GM23338 (cell line): ENCODE measurements at places on chromosomes 1 and 21.

DNA sequence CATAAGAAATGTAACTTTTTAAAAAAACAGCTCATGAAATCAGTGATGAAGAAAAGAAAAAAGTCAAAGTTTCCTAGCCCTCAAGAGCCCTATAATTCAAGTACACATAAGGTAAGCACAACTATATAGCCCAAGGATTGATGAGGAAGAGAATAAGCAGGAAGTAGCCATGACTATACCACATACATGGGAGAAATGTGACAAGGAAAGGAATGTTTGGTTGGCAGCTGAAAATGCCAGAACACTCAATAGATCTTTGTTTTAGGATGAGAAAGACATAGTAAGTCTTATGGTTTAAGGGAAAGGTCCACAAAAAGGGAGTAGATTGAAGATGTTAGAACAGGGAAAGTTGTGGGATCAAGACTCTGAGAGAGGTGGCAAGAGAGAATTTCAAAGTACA, 5.7 kb downstream of the DOCK7 start:
- DNase-seq, result no peak

- DNase-seq, result peak; percentile 55
Observed at GRCh38 chr1:211259638-211260126, 516 bp downstream of the RCOR3 start.

GRCh38 chr1:56334047-56334446, 245.3 kb downstream of the PLPP3 start:
- no peak for DNase-seq

GRCh38 chr1:18144916-18145647, 37.5 kb downstream of the IGSF21 start:
- no peak for DNase-seq

GRCh38 chr1:38624336-38625039, 235.1 kb downstream of the RRAGC start:
- DNase-seq, result no peak

GRCh38 chr1:39130325-39130724, 74.2 kb upstream of the MACF1 start:
- DNase-seq, result no peak

DNA sequence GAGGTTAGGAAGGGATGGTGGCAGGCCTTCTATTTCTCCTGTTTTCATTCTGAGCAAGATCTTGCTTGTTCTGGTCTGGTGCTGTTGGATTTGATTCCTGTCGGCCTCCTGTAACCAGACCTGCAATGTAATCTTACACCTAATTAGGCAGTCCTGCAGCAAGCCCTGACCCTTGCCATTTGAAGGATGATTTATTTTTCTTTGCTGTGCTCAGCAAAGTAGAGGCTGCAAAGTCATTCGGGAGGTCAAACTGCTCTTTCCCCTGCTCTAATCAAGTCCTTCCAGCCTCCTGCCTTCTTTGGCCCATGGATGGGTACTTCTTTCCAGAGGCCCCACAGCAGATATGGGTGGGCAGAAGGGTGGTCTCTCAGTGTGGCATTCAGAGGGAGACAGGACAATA, 417.7 kb upstream of the USP24 start:
- DNase-seq, result peak; percentile 14

DNA sequence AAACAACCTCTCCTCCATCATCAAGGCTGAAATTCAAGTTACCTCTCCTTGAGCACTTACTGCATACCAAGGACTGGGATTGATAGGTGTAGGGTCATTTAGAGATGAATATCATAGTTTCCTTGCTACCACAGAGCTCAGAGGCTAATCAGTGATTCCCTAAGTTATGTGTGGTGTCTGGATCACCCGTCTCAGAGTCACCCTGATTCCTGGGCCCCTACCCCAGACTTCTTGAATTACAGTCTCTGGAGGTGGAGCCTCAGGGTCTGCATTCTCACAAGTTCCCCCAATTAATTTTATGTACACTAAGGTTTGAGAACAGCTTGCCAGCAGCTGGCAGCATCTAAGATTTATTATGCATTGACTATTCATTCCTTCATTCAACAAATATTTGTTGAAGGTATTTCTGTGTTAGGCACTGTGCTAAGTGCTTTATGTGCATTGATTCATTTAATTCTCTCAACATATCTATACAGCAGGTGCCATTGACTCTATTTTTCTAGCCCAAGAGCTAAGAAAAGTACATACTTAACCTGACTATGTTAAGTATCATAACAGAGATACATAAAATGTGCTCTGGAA, 182.9 kb upstream of the FGGY start:
- no peak for DNase-seq

GRCh38 chr1:3070644-3071564, 1.9 kb downstream of the PRDM16 start:
- peak; percentile 62 for DNase-seq

GRCh38 chr1:115300087-115300876, 37.8 kb downstream of the NGF start:
- peak; percentile 12 for DNase-seq

DNA sequence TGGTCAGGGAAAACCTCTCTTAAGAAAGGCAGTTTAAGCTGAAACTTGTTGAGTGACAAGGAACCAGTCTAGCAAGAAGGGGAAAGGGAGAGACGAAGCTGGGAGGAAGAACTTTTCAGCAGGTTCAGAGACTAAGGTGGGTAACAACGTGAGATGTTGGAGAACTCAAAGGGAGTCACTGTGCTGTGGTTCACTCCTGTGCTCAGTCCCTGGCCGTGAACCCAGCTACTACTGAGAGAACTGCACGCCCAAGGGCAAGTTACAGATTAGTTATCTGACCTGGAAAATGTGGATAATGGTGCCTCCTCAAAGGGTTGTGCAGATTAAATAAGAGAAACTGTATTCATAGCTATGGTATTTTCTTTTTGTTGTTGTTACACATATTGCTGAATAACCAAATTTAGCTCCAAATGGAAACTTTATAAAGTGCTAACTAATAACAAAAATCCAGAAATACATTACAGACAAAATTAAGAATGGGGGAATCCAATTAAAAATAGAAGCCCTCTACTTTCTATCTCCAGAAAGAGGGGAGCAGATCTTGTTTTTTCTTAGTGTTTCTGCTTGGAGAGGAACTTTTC, 2.9 kb downstream of the ZBTB40 start:
- DNase-seq, result no peak

GRCh38 chr1:114008480-114008941, 29.2 kb downstream of the OLFML3 start:
- DNase-seq, result no peak

DNA sequence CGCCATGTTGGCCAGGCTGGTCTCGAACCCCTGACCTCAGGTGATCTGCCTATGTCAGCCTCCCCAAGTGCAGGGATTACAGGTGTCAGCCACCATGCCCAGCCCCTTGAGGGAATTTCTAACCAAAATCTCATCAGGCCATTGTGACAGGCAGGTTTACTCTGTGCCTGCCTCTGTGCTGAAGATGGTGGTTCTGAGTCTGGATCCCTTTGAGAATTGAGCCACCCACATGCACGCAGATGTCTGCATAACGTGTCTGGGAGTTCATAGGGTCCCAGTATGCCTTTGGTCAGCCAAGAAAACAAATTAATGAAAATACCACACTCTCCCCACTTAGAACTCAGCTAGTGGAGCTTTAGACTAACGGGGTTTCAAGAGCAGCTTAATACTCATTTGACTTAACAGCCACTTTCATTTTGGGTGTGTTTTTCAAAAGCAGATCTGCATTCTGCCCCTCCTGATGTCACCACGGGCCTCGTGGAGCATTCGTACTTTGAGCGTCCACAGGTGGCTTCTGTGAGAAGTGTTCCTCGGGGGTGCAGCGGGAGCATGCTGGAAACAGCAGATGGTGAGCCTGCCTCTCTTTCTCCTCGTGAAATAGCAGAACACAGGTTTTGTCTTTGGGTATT, 45.3 kb downstream of the DIP2A start:
- no peak for DNase-seq

DNA sequence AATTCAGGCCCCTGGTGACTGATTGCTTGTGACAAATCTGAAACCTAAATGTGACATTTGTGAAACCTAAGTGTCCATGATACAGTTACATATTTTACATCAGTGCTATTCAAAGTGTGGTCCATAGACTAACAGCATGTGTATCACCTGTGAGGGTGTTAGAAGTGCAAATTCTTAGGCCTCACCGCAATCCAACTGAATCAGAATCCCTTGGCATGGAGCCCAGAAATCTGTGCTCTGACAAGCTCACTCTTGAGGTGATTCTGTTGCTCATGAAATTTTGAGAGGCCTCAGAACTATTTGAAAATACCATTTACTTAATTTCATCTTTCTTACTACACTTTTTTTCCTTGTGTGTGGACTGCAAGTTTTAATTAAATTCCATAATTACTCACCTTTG, 587.9 kb downstream of the ADGRL2 start:
- DNase-seq, result no peak

DNA sequence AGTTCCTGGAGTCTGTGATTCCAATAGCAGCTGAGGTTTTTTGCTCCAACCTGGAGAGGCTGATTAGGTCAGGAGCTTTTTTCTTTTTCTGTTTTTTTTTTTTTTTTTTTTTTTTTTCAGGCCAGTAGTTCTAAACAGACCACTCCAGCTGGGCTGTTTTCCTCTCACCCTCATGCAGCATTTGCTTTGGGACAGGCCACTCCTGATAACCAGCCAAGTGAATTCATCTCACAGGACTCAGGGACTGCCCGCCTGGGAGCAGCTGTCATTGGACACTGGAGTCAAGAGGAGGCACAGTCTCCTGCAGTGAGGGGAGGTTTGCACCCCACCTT, 22.9 kb downstream of the PLXNA2 start:
- no peak for DNase-seq

GRCh38 chr1:37764888-37765441, at the start of gene EPHA10:
Gene EPHA10, minus strand, starts transcription at chr1:37765120. Its CDS starts 54 bp downstream, at chr1:37765066.
- peak; percentile 96 for DNase-seq

DNA sequence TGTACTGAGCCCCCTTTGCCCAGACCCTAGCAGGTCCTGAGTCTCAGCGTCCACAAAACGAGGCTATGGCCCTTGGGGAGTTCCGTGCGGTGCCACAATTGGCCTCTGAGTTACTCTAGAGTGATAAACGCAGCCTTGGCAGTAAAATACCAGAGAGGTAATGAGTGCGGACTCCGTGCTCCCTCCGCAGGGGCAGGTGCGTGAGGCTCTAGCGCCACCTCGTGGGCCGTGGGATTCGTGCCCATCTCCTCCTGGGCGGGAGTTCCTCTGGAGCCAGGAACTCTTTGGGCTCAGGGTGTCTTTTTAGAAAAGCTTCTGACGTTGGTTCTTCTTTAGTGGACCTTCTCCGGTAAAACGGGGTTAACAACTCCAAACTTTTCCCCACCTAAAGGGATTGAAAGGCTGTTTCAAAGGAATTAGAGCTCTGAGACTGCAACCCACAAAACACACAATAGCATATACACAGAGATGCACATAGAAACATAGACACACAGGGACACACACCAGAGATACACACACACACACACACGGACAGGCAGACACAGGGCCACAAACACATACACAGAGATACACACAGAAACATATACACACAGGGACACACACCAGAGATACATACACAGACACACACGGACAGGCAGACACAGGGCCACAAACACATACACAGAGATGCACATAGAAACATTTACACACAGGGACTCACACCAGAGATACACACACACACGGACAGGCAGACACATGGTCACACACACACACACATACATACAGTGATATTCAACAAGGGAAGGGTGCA, 99.4 kb downstream of the KCNJ15 start:
- peak; percentile 88 for DNase-seq

GRCh38 chr1:168921629-168922028, 184.9 kb upstream of the ATP1B1 start:
- no peak for DNase-seq

DNA sequence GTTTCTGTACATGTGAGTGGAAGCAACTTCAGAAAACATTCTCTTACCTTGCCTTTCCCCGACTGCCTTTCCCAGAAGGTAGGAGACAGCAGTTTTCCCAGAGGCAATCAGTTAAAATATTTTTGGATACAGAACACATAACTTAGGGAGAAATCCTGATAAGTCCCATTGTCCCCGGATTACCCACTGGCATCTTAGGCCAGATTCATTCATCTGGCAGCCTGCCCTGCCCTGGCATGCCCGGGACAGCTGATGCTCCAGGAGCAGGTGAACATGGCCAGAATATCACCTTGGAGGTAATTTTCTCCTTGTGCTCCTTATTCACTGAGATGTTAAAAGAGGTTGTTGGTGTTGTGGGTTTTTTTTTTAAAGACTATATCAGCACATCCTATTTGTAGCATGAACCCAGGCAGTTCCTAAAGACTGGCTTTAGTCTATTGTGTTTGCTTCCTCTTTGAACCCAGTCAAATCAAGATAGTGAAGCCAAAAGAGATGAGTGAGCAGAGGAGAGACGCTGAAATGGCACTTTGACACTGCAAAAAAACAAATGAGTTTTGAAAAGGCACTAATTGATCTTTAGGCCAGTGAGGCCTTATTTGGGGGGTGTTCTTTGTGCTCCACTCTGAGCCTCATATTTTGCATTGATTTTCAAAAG, 139.6 kb downstream of the PLPP3 start:
- DNase-seq, result no peak

DNA sequence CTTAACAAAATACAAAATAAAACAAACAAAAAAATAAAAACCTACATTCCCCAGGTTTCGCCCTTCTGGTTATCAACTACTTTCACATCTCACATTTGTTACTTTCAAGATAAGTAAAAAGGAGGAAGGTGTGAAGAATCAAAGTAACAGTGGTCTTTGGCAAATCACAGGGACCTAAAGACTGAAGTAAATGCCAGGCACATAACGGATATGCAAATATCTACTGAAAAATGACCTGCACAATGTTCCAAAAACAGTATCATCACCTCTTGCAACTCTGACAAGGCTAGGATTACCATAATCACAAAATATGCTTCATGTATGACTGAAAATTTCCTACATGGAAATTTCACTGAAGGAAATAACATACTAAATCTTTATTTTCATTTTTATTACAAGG, 29.3 kb downstream of the COP1 start:
- DNase-seq, result no peak

- DNase-seq, result no peak
Observed at GRCh38 chr1:62964141-62964540, 180.2 kb downstream of the ATG4C start.

DNA sequence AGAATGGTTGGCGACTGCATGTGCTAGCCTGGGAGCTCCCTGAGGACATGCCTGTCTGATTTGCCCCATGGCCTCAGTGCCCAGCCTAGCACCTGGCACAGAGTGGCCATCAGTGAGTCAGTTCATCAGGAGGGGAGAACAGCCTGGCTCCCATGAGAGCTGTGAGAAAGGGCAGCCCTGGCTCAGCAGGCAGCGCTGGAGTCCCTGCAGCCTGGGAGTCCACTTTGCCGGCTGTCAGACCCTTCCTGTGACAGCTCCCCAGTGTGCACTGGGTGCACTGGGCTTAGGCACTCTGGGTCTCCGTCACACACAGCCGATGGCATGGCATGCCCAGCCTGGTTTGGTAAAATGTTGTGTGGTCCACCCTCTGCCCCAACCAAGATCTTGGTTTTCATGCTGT, 28.7 kb downstream of the LDLRAP1 start:
- no peak for DNase-seq
